Nephron progenitor cell (in vitro differentiated cells): ENCODE measurements at places on chromosomes 4 and X.

DNA sequence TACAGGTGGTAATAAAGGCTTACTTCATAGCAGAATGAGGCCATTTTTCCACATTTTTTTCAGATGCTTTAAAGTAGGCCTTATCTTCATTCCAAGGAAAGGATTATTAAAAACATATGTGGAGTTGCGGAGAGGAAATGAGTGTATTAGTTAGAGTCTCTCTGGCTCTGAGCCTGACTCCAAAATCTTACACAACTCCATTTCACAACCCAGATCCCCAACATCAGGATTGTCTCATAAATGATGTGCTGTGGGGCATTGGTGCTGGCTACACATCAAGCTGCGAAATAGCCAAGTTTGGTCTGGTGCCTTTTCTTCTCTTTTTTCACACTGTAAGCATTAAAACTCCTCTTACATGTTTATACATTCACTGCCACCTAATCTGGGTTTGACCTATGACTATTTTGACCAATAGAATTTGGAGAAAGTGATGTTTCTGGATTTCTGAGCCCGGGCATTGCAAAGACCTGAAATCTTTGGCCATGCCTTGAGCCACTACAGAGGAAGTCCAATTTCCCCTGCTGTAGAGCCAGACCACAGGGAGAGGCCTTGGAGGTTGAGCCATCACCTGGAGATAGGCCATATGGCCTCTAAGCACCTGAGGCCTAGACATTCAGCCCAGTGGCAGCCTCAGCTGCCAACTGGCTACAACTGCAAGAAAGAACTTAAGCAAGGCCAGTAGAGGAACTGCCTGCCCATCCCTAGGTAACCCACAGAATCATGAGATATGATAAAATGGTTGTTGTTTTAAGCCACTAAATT, 16.7 kb upstream of the SOD3 start:
- DNase-seq = no peak

GRCh38 chr4:25585901-25586523, 69.6 kb upstream of the SLC34A2 start:
- DNase-seq = no peak

- no peak for DNase-seq
Observed at GRCh38 chr4:128880662-128881061, 71.2 kb downstream of the JADE1 start.

- no peak for DNase-seq
Observed at GRCh38 chr4:151238477-151238876, 38.5 kb upstream of the PRSS48 start.

GRCh38 chr4:170025523-170026252, 507 bp downstream of the MFAP3L start:
- DNase-seq = no peak

DNA sequence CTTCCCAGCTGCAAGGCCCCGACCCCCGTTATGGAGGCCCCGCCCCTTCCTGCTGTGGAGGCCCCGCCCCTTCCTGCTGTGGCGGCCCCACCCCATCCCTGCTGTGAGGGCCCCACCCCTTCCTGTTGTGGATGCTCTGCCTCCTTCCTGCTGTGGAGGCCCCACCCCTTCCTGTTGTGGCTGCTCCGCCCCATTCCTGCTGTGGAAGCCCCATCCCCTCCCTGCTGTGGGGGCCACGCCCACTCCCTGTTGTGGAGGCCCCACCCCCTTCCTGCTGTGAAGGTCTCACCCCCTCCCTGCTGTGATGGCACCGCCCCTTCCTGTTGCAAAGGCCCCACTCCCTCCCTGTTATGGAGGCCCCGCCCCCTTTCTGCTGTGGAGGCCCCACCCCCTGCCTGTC, 104.9 kb upstream of the PSAPL1 start:
- DNase-seq = peak; percentile 68

DNA sequence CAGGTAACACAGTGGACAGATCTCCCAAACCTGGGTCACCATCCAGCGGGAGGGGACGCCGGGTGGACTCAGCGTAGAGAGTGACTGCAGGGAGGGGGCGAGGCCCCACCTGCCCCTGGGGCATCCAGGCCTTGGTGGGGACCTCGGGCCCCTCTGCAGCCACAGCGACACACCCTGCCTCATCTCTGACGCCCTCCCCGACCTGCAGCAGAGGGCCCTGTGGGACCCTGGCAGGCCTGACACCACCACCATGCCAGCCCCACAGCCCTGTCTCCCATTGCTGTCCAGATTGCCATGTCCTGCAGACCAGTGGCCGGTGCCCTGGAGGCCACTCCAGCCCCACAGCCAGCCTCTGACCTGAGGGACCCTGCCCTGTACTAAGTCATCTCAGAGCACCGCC, 45.2 kb downstream of the FAM53A start:
- no peak for DNase-seq

DNA sequence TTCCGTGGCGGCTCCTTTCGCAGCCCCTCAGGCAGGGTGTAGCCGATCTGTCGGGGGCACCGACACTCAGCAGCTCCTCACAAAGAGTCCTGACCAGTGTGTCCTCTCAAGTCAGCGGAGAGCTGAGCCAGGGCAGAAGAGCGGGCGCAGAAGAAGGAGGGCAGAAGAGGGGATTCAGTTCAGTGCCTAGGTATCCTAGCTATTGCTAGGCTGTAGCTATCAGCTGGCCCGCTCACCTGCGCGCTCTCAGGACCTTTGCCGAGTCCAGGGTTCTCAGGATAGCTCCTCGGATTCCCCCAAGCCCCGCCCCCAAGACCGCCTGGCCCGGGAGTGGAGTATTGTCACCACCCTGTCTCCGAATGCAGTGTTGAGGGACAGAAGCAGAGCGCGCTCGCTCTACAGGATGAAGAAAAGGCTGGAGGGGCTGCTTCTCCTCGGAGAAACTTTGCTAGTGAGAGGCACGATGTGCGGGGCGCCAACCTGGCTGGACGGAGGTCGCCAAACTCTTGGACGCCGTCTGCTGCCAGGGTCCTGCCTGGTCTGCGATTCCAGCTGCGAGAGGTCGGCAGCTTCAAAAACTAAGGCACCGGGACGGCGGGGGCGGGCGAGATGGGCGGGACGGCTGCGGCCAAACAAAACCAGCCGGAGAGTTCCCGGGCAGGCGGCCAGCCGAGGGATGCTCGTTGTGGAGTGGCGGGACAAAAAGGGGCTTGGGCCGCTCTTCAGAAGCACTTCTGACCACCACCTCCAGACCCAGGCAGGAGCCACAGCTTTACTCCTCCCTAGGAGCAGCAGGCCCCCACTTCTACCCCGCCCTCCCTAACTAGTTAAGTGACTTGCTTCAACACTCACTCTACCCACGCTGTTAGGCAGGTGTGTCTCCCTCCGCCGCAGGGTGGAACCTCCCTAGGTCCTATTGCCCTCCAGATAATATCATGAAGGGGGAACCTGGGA, at the start of gene XKRX:
Gene XKRX (minus strand): TSS at position 258 of the 954 bp plus-strand sequence. CDS start 613 bp downstream, outside the sequence.
- peak; percentile 69 for DNase-seq

DNA sequence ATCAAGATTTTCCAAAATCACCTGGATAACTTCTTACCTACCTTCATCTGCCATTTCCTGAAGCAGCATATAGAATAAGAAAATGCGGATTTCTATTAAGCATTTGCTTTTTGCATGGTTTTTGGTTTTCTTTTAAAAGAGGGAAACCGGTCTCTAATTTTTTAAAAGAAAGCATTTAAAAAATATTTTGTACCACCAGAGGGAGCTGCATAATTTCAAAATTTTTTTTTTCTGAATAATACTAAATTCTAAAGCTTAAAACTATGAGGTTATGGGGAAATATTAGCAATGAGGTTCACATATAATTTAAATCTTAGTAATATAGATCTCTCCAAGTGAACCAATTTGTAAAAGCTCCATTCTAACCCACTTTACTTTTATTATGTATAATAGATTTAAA, 137.7 kb upstream of the TENT5D start:
- DNase-seq = no peak

DNA sequence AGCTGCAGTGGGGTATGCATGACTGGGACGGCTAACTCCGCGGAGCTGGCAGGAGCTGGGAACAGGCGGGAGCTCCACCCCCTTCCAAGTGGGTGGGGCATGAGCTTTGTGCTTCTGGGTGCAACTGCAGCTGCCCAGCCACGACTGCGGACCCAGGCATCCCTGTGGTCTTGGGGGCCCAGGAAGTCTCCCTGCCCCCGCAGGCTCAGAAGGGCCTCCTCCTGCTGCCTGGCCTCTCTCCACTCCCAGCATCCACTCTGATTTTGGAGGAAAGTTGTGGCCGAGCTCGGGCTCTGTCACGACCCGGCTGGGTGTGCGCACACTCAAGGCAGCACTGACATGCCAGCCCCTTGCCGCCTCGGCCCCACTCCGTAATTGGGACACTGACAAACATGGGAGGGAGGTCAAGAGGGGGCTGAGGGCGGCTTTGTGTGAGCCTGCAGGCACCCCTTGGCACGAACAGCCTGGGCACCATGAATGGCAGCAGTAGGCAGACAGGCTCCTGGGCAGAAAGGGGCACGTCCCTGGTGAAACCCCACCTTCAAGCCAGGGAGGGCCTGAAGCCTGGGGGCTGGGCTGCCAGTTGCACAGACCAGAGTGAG, 822.6 kb downstream of the GLUD2 start:
- DNase-seq = no peak

DNA sequence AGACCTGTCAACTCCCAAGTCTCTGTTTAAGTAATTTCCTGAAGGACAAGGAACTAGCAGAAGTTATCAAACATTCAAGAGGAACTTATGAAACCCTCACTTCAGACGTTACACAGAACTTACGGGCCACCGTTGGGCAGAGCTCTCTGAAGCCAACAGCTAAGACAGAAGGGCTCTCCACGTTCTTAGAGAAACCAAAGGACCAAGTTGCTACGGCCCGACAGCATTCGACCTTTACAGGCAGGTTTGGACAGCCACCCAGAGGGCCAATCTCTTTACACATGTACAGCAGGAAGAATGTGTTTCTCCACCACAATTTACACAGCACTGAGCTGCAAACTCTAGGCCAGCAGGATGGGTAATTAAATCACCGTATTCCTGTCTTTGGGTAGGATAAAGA, 705.1 kb upstream of the GRID2 start:
- no peak for DNase-seq

GRCh38 chr4:16035843-16036242, 48.0 kb downstream of the PROM1 start:
- no peak for DNase-seq

- DNase-seq = peak; percentile 55
Observed at GRCh38 chr4:13541720-13542576, 2.4 kb downstream of the NKX3-2 start.

DNA sequence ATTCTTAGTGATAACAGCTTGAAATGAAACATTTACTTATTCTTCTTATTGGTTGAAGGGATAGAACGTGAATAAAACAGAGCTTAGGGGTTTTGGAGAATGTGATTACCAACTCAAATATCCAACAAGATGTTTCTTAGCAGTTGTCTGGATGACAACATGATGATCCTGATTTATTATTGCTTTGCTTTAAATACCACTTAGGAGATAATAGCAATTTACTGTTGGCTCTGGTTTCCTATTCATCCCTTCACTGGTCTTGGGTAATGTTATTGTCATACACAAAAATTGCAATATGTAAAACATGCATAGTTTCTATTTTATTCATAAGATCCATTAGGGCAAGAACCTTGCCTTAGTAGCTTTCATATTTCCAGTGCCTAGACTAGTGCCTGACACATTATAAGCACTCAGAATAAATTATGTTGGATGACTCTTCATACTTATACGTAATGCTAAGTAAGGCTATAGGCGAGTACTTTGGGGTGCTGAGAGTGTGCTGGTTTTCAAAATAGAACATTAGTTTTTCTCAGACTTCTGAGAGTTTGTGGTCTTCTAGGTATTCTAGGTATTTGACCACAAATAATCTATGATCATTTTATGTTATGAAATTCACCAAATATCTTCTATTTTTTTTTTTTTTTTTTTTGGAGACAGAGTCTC, 58.6 kb upstream of the PGRMC2 start:
- DNase-seq = no peak

- DNase-seq = no peak
Observed at GRCh38 chr4:36207831-36208520, 36.3 kb downstream of the ARAP2 start.

DNA sequence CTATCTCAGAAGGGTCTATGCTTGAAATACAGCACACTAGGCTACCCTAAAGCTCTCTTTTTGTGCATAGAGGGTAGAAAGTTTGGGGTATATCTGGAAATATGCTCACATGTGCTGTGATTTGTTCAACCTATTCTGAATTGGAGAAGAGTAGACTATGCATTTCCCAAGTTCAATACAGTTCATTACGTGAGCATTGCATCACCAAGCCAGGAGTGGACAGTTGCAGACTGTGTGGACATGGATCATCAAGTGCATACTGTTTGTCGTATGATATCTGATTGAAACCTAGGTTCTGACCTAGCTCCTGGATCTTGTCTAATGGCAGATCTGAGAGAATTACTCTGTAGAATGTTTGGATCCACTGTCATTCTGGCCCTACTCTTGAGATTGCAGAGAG, 161.1 kb downstream of the FRAS1 start:
- DNase-seq = no peak

DNA sequence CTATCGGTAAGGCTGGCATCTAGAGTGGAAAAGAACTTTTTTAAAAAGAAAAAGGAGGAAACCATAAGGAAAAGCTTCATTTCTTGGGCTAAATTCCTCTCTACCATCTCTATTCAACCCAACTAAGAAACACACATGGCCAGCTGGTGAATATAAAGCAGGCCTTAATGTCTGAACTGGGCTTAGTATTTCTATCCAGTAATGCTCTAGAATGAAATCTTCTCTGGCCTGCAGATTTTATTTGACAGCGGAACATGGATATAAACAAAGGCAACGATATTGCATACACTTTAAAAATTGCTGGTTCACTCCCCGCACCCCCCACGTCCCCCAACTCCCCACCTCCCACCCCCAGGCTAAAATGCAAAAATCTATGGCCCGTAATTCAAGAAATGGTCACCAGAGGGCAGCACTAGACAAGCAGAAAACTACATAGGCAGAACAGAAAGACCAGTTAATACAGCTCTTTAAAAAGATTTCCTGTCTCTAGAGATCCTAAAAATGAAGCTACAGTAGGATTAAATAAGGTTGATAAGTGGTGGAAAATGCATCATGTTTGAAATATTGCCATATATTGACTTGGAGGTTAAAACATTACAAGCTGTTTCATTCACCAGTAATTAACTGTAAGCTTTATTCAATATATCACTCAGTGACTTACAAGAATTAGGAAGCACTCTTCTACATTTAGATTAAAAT, 155.2 kb upstream of the GALNT7 start:
- peak; percentile 74 for DNase-seq

GRCh38 chr4:95410387-95410977, 138.3 kb downstream of the UNC5C start:
- DNase-seq = no peak

DNA sequence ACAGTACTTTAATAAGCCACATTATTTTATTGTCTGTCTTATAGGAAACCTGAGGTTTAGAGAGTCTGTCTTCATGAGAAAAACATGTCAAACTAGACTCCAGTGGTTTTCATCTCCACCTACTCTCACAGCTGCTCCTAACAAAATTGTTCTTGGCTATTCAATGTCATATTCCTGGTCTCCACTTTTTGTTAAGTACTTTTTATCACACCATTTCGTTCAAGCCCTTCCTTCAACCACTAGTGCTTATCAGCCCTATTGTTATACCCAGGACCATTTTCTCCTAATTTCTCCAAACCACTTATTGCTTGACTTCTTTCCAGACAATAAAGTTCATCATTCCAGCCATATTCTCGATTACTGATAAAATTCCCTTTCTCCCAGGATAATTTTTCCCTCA, 1674.3 kb upstream of the AGA start:
- DNase-seq = no peak

- DNase-seq = no peak
Observed at GRCh38 chr4:146210890-146211289, 3.4 kb upstream of the REELD1 start.

GRCh38 chr4:109232681-109233080, 69.8 kb downstream of the COL25A1 start:
- no peak for DNase-seq
